KG1 (cell line): ENCODE measurements at places on chromosomes 2 and 18.

GRCh38 chr2:48515513-48515985 lies 14.4 kb upstream of the STON1 start:
- no peak for DNase-seq

- DNase-seq, result no peak
These were observed 4.0 kb upstream of the RNF152 start for GRCh38 chr18:61896757-61897156.

DNA sequence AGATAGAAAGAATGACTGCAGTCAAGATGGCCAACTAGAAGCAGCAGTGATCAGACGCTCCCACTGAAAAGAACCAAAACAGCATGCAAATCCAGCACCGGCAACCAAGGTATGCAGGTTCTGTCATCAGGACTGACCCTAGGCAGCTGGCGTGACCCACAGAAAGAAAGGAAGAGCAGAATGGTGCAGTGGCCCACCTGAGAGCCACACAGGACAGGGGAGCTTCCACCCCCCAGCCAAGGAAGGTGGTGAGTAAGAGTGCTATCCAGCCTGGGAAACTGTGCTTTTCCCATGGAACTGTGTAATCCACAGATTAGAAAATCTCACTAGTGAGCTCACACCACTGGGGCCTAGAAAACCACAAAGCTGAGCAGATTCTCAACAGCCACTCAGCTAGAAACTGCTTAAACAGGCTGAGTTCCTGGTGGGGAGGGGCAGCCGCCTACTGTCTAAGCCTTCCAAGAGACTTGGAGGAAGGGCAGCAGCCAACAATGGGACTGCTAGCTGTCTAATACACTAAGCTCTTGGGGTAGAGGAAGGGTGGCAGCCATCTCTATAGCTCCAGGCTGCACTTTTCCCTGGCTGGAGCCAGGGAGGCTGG lies 127.9 kb downstream of the EVA1A start:
- DNase-seq, result no peak

DNA sequence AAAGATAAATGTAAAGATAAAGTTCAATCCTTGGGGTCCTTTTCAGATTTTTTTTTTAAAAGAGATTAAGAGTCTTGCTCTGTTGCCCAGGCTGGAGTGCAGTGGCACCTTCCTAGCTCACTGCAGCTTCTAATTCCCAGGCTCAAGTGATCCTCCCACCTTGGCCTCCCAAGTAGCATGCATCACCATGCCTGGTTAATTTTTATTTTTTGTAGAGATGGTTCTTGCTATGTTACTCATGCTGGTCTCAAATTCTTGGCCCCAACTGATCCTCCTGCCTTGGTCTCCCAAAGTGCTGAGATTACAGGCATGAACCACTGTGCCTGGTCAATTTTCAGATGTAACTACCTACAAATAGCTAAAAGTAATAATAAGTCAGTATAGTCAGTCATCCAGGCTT lies 21.1 kb downstream of the NFE2L2 start:
- no peak for DNase-seq

DNA sequence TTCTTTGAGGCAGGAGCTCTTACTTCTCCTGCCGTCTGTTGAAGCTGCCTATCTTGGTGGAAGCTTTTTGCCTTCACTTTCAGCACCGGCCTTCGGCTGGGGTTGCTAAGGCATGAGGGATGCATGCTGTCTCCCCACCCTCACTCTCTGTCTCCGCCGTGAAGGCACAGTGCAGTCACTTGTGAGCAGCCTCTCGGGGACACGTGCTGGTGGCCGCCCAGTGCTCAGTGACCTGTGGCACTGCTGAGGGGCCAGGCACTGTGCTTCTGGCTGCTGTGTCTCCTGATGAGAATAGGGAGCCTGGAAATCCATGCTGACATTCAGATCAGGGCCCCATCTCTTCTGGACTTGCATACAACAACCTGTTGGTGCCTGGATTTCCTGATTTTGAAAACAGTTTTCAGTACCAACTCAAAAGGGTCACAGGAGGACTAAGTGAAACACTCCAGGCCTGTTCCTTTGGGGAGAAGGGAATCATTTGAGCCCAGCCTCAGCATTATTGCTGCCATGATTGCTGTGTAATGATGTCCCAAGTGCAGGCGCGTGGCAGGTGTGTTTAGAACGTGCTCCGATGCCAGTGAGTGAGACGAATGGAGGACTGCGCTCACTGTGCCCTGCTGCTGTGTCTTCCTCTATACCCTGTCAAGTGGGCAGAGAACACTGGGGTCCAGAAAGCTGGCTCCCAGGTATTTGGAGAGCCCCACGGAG lies 218.1 kb downstream of the SEPTIN10 start:
- no peak for DNase-seq

DNA sequence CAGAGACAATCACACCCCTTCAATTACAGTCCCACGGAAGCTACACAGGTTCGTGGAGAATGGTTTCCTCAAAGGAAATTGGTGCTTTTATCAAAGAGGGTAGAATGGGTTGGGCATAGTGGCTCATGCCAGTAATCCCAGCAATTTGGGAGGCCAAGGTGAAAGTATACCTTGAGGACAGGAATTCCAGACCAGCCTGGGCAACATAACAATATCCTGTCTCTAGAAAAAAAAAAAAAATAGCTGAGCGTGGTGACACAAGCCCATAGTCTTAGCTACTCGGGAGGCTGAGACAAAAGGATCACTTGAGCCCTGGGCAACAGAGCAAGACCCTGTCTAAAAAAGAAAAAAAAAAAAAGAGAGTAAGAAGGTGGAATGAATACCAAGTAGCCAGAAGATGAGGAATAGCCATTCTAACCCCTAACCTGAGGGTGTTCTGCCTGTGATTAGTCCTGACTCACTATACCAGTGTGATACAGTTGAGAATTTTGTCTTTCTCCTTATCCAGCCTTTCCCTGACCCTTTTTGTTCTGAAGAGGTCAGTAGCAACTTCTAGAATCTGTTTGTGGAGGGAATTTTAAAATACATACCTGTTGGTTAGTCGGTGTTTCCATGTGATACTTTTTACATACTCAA lies 283.2 kb downstream of the MREG start:
- no peak for DNase-seq

DNA sequence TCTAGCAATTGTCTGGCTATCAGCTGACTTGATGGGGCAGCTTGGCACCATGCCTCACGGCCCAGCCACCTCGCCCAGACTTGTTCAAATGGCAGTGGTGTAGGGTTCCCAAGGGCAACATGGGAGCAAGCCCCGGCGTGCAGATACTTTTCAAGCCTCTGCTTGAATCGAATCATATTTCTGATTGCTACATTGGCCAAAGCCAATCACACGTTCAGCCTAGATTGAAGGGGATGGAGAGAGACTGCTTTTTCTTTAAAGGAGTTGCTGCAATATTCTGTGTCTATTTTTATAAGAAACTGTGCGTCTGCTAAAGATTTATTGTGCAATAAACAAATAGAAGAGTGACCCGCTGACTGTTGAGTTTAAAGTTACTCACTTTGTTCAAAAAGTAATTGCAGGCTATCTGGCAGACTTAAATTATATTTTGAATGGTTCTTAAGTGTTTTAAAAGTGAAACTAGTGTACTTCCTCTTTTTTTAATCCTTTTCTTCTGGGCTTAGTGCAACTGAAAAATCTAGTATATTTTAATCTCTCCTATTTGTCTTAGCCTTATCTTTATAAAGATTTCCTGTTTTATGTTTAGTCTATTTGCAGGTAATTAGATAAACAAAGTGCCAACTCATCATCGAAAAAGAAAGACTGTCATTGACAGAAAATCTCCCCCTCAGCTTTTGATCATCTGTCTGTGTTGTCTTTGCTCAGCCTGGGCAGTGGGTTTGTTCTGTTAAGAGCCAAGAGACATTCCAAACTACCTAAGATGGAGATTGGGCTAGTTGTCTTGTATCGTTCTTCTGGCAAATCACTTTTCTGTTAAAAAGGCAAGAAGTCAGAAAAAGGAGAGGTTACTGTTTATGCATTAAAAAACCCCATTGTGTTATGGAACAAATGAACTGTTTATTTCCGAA lies 156.1 kb downstream of the TPGS2 start:
- peak; percentile 15 for DNase-seq

GRCh38 chr2:97726261-97727064 lies 13.1 kb downstream of the ZAP70 start:
- DNase-seq, result no peak

DNA sequence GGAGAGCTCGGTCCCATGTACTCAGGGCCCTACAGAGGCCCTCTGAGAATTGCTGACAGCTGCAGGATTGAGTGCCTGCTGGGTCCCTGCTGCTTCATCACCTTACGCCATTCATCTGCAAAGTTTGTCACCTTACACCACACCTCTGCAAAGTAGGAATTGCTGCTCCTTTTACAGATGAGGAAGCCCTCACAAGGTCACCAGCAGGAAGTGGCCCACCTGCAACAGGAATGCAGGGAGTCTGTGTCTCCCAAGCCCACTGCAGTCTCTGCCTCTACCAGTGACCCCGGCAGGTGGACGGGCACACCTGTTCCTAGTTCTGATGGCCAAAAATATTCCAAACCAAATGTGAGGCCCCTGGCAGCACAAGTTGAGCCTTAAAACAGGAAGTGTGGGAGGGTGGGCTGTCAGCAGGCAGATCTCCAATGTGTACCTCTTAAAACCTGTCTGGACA lies 441.4 kb downstream of the NBAS start:
- no peak for DNase-seq

- no peak for DNase-seq
These were observed 119.9 kb upstream of the RND3 start for GRCh38 chr2:150607390-150607811.

- DNase-seq, result no peak
These were observed 91.0 kb upstream of the CCBE1 start for GRCh38 chr18:59787998-59788790.

DNA sequence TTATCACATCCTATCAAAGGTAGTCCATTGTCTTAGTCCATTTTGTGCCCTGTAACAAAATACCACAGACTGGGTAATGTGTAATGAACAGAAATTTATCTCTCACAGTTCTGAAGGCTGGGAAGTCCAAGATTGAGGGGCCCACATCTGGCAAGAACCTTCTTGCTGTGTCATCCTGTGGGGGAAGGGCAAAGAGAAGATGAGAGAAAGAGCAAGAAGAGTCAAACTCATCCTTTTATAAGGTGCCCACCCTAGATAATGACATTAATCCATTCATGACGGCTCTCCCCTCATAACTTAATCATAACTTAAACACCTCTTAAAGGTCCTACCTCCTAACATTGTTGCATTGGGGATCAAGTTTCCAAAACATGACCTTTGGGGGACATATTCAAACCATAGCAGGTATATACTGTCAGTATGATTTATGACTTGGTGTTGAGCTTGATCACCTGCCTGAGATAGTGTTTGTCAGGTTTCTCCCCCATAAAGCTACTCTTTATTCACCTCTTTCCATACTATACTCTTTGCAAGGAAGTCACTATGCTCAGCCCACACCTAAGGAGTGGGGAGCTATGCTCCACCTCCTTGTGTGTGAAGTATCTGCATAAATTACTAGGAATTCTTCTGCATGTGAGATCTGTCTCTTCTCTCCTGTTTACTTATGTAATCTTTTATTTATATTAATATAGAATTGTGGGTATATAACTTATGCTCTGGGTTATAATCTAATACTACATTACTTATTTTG lies 5.2 kb upstream of the MAP3K2 start:
- no peak for DNase-seq

DNA sequence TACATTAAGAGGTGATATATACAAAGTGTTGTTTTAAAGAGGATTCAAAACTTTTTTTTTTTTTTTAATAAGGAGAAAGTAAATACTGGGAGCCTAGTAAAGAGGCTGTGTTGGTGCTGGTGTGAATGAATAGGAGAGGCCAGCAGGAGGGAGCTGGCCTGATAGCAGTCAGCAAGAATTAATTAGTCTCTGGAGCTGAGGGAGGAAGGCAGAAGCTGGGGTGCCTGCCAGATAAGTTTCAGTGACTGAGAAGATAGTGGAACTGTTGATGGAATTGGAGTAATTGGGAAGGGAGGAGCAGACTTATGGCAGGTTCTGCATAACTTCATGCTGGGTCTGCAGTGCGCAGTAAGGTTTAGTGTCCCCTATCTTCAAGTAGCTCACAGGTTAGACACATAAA lies 36.2 kb upstream of the SNORC start:
- DNase-seq, result no peak

- no peak for DNase-seq
These were observed 33.8 kb downstream of the HNRNPLL start for GRCh38 chr2:38568724-38569436.

GRCh38 chr2:60485055-60485454 lies 68.4 kb downstream of the BCL11A start:
- DNase-seq, result no peak

GRCh38 chr2:62340994-62341484 lies 145.1 kb downstream of the B3GNT2 start:
- DNase-seq, result no peak

GRCh38 chr2:43419876-43420275 lies 176.0 kb downstream of the THADA start:
- DNase-seq, result no peak

GRCh38 chr2:117519721-117520120 lies 294.8 kb upstream of the DDX18 start:
- no peak for DNase-seq

DNA sequence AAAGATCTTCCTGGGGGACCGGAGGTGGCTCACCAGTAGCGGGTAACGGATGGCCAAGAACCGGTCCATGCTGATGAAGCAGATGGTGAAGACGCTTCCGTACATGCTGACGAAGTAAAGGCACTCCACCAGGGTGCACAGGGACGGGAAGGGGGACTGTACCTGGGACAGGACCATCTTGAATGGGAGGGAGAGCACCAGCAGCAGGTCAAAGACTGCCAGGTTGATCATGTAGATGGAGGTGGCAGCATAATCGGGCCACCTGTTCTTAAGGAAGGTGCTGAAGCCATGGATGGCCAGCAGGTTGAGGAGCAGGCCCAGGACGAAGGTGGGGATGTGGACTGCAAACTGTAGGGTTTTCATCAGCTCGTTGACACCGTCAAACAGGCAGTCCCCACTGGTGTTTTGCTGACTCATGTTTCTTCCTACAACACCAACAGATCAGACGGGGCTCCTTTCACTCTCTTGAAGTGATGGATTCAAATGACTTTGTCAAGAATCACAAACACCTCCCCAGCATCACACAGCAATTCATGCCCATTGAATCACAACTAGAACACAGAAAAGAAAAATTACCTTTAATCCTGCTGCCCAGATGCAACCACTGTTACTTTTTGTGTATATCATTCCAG lies 14.4 kb downstream of the GPR55 start:
- no peak for DNase-seq

DNA sequence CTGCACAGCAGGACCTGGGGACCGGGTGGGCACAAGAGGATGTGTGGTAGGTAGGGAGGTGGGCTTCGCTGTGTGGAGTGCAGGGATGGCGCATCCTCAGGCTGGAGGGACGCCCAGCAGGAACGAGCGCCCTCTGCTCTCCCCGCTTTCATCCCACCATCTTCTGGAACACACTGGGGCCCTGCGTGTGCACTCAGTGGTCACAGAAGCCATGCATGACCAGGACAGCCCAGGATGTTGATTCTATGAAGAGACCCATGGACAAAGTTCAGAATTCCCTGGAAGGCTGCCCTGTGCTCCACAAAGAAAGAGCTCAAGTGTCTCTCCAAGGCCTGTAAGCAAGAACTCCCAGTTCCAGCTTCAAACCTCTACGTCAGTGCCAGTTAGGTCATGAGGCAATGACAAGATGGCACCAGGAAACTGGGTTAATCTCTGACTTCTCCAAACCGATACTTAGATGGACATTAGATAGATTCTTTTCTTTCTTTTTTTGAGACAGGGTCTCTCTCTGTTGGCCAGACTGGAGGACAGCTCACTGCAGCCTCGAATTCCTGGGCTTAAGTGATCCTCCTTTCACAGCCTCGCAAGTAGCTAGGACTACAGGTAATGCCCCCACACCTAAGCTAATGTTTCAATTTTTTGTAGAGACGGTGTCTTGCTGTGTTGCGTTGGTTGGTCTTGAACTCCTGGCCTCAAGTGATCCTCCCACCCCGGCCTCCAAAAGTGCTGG lies 3.4 kb downstream of the SLC66A2 start:
- DNase-seq, result no peak

GRCh38 chr2:239642406-239643004 lies 241.7 kb upstream of the HDAC4 start:
- no peak for DNase-seq
